ENCODE measurements at places on chromosomes 11 and 22.

DNA sequence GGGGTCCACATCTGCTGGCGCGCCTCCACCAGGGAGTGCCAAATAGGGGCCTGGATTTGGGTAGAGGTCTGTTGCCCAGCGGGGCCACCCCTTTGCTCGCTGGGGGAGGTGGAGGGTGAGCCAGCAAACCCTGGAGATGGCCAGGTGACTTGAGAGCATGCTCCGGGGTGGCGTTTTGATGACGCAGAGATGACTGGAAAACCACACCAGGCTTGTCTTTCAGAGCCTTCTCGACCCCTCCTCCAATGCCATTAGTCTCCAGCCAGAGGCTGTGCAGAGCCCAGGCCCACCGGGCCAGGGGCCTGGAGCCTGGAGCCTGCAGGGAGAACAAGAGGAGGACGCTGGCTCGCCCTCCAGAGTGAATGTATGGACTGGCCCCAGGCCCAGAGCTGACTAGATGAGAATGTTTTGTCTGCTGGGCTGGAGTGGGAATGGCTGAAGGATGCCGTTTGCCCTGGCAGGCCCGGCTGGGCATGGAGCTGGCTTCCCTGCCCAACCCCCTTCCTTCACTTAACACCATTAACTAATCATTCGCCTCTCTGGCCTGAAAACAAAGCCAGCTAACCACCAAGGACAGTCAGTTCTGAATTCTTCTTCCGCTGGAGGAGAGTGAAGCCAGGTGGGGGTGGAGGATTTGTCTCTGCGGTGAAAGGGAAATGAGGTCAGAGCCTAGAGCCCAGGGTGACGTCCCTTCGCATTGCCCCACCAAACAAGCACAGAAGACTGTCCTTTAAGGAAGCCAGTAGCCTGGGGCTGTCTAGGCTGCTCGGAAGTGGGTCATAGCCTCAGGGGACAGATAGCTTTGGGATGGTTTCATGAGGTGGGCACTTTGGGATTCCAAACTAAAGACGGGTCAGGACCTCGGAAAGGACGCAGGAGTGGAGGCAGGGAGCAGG is 1.6 kb upstream of the MCAM start:
- no peak for DNase-seq

DNA sequence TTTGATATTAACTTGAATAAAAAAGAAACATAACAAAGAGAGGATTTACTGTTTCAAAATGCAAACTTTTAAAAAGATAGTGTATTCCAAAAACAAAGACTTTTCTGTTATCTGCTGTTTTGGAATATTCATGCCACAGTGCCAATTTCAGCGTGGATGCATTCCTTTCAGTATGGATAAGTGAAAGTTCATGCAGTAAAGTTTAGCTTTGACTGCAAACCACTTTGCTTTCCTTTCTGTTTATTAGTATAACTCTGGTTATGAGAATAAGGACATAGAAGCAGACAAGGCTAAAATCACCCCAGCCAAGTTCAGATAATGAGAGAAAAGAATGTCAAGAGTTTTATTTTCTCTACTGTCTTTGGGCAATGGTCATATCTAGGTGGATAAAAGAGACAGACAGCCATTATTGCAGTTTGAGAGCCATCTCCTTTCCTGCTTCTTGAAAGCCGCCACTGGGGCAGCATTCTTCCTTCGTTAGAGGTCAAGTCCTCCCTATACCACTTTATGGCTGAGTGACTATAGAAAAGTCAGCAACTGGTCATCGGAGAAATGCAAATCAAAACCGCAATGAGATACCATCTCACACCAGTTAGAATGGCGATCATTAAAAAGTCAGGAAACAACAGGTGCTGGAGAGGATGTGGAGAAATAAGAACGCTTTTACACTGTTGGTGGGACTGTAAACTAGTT is 82.4 kb upstream of the BLID start:
- DNase-seq: no peak

GRCh38 chr11:20775331-20775730 is 105.9 kb downstream of the NELL1 start:
- DNase-seq: no peak

DNA sequence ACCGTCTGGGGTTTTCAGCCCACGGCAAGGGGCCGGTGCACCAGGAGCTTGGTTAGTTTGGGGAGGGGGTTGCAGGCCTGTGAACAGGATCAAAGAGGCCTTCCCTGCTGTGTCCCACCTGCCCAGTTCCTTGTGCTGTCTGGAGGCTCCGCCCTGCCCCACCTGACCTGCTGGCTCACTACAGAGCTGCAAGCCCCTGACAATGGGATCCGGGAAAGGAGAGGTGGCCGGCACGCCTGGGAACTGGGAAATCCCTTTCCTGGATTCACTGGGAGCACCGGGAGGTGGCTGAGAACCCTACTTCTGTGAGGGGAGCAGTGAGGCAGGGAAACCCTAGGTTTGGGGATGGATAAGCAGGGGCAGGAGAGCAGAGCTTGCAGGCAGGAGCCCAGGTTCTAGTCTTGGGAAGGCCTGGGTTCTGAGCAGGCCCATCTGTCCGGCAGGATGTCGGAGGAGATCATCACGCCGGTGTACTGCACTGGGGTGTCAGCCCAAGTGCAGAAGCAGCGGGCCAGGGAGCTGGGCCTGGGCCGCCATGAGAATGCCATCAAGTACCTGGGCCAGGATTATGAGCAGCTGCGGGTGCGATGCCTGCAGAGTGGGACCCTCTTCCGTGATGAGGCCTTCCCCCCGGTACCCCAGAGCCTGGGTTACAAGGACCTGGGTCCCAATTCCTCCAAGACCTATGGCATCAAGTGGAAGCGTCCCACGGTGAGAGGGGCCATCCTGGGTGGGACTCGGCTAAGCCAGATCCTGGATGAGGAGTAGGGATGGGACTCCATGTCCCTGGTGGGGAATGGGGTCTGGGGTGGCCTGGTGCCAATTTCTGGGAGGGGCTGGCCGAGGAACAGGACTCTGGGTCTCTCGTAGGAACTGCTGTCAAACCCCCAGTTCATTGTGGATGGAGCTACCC is 786 bp downstream of the CAPN1 start:
- DNase-seq: no peak

DNA sequence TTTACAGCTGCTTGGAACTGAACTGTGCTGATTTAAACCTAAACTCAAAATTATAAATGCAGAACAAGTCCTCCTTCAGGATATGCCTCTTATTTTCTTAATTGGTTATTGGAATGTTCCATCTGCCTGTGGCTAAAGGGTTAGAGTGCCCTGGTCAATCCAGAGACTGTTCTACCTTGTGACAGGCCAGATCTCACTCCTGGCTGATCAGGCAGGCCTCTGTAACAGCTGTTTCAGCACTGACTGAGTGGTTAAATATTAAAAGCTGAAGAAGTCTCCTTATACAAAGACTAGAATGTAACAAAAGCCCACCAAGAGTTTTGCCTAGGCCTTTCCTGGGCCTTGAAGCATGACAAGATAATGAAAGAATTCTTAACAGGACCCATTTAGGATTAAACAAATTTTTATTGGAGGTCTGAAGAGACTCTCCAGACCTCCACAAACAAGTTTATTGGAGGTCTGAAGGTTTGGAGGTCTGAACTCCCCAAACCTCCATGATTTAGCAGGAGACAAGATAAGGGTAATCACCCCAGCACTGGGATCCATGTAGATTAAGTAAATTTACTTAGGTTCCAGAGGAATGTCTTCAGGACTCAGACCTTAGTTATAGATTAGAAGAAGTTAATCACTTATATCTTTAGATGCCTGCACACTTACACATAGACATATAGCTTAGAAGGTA is 35.8 kb downstream of the TMPRSS5 start:
- no peak for DNase-seq

- DNase-seq: no peak
Observed at GRCh38 chr11:44570411-44571155, 5.1 kb downstream of the CD82 start.

DNA sequence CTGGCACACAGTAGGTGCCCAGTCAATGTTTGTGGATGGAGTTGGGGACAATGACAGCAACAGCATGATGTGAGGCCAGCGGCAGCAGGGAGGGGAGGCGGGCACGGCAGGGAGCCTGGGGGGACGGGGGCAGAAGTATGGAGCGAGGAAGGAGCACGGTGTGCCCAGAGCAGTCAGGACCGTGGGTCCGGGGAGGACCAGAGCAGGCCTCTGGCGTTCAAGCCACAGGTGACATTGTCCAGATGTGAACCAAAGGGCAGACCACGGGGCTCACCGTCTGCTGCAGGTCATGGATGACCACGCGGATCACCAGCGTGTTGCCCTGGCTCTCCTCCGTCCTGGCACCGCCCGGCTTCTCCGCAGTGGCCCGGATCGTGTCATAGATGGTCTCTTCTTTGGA is 105.5 kb downstream of the SHANK2 start:
- DNase-seq: no peak

DNA sequence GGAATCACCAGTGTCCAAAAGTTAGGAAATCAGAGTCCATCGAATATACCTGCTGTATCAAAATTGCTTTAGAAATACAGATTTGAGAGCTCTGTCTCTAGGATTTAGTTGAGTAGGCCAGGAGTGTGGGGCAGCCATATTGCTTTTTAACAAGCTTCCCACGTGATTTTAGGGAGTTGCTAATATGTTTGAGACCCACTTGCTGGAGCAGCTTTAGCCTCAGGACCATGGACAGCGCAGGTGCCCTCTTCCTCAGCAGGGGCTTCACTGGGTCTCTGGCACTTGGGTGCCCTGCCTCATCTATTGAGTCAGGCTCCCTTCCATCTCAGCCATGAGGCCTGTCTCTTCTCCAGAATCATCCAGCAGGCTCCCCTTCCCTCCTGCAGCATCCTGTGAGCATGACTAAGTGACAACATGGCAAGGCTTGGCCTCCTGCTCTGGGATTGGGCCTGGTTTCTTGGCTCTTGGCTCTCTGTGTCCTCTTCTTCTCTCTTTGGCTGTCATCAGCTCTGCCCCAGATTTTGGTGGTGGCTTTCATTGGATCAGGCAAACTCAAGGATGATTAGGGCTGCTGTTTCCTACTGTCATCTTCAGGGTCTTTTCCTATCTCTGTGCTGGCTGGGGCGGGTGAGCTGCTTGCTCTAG is 70.0 kb downstream of the SGSM1 start:
- DNase-seq: peak; percentile 65

- no peak for DNase-seq
Observed at GRCh38 chr22:29901354-29901753, 18.4 kb downstream of the MTMR3 start.

GRCh38 chr22:42170946-42171345 is 40.3 kb upstream of the CYP2D6 start:
- DNase-seq: no peak

- no peak for DNase-seq
Observed at GRCh38 chr11:3193373-3194015, 25.1 kb downstream of the MRGPRG start.

GRCh38 chr22:38187413-38188212 is 6.0 kb upstream of the PLA2G6 start:
- no peak for DNase-seq

GRCh38 chr11:59463190-59463641 is 6.5 kb downstream of the OR4D6 start:
- peak; percentile 19 for DNase-seq

- no peak for DNase-seq
Observed at GRCh38 chr11:116835042-116835772, 2.2 kb downstream of the APOA1 start.

DNA sequence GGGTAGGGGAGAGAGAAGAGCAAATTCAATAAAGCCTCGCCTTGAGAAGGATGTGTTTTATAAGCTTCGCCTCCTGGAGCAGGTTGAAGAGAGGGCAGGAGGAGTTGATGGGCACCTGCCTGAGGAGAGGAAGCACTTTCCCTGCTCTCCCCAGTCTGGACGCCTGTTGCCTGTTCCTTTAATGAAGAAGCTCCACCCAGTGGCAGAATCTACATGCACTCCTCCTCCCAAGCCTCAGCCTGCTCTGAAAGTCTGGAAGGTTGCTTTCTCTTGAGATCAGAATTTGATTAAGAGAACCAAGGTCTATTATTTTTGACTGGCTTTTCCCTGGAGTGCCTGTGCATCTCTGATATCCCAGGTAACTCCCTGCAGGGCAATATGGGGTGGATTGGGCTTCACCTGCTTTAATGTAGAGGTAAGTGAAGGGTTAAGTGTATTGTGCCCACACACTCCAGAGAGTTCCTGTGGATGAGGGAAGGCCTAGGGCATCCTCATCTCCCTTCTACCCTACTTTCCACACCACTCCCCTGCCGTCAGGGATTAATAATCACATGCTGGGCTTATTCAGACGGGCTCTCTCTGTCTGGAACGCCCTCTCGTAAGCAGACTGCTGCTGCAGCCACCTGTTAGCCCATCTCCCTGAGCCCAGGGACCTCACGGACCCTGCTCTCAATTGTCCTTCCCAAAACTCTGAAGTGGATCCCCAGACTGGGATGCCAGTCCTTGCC is 22.3 kb downstream of the NTM start:
- DNase-seq: no peak

DNA sequence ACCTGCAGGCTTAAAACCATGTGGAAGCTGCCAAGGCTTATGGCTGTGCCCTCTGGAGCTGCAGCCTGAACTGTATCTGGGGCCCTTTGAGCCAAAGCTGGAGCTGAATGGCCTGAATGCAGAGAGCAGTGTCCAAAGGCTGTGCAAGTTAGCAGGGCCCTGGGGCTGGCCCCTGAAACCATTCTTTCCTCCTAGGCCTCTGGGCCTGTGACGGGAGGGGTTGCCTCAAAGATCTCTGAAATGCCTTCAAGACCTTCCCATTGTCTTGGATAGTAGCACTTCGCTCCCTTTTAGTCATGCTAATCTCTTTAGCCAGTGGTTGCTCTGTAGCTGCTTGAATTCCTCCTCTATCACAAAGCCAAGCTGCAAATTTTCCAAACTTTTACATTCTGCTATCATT is 12.8 kb upstream of the IFTAP start:
- no peak for DNase-seq

DNA sequence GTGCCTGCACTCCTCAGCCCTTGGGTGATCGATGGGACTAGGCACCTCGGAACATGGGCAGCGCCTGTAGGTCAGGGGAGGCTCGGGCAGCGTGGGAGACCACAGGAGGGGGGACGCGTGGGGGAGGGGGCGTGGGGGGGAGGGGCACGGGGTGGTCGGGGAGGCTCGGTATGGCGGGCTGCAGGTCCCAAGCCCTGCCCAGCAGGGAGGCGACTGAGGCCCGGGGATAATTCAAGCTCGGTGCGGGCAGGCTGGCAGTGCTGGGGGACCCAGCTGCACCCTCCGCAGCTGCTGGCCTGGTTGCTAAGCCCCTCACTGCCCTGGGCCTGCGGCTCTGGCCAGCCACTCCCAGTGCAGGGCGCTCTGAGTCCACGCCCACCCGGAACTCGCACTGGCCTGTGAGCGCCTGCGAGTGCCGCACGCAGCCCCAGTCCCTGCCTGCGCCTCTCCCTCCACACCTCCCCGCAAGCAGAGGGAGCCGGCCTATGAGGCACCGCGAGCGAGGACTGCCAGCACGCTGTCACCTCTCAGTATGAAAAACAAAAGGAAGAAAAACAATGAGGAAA is 1698.3 kb upstream of the RAG2 start:
- DNase-seq: no peak
